ENCODE measurements at places on chromosomes 6 and 20.

- DNase-seq = no peak
These were observed 1.6 kb downstream of the TRDN start for GRCh38 chr6:123635144-123635543.

DNA sequence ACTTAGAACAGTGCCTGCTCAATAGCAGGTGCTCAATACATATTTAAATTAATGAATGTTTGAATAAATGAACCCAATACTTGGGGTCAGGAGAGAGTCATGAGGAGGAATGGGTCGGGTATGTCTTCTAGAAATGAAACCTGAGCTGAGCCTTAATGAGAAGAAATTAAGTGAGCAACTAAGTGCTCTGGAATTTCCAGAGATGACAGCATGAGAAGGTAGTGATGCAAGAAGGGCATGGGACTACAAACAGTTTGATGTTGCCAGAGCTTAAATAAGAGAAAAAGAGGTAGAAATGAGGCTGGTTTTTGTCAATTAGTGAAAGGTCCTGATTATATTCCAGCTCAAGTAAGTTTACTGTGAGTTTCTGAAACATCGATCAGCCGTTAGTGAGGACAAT lies 82.9 kb downstream of the PDE10A start:
- no peak for DNase-seq

DNA sequence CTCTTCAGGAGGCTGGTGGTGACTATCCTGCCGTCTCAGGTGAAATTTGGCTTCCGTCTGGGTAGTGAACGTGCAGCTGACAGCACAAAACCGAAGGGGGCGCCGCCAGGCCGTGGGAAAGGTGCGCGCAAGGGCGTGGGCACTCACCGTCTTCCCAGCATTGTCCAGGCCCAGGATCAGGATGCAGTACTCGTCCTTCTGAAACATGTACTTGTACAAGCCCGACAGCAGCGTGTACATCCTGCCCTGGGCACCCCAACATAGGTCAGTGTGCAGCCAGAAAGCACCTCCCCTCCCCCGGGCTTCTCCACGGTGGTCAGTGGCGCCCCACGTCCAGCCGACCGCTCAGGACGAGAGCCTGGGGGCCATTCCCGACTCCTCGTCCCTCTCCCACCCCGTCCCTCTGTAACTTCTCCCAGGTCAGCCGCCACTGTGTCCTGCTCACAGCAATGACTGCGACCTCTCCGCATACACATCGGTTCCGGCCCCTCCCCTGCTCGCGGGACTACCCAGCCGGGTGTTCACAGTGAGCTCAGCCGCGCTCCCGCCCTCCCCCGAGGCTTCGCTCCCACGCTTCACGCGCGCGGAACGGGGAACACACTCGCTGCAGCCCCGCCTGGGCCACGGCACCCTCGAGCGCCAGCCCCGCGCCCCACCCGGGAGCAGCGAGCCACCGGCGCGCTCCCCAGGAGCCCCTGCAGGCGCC lies 771 bp downstream of the ARFRP1 start:
- DNase-seq = no peak

GRCh38 chr20:18849131-18849530 lies 35.5 kb downstream of the SCP2D1 start:
- DNase-seq = no peak

GRCh38 chr6:157487110-157487773 lies 106.3 kb downstream of the ZDHHC14 start:
- DNase-seq = no peak

DNA sequence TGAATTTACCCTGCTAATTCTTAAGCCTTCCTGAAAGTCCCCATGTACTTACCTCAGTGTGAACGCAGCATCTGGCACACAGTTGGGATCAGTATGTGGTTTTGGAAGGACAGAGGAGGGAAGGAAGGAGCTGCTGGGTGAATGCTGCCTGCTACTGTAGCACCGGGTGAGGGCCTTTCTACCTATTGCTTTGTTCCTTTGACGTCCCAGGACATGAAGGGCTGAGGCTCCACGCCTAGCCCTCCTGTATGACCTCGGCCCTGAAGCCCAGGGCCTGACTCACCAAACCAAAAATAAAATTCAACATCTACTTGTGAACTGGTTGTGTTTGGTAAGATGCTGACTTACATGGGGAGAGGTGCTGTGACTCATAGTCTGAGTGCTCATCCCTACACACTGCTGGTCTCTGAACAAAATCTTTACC lies 51.1 kb downstream of the ARID1B start:
- DNase-seq = no peak

GRCh38 chr6:138336221-138336620 lies 41.5 kb upstream of the SMIM28 start:
- DNase-seq = no peak

GRCh38 chr20:61830241-61830930 lies 235.3 kb downstream of the TAF4 start:
- DNase-seq = no peak

GRCh38 chr20:50242863-50243609 lies 52.4 kb downstream of the CEBPB start:
- no peak for DNase-seq

DNA sequence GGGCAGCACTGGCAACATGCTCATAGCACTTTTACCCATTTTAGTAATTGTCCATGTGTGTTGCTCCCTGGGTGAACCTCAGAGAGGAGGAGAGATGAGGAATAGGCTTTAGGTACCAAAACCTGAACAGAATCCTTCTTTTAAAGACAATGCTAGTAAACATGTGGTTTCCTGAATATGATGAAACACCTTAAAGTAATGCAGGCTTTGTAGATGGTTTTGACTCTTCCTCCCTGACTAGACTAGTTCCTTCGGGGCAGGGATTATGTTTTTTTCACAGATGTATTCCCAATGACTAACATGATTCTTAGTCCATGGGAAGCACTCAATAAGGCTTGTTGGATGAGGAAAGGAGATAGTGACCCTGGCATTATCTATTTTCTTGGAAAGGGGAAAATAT lies 367.6 kb upstream of the JAG1 start:
- DNase-seq = no peak

DNA sequence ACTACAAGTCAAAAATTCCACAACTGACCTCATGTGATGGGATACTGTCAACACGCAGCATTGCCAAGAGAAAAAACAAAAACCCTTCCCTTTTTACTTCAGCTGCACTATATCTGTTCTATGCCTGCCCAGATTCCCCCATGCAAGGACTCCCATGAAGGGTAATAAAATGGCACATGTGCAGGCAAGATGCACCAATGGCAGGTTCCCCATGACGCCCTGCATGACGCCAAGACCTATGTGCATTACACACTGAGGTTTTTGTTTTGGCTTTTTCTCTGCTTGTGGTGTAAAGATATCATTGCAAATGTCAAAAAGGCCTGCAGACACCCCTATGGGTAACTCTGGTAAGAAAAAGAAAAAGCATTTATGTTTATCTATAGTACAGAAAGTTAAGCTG lies 403.4 kb downstream of the HDGFL1 start:
- DNase-seq = no peak

GRCh38 chr6:84847390-84848160 lies 83.2 kb upstream of the TBX18 start:
- DNase-seq = no peak

- DNase-seq = no peak
These were observed 146.1 kb downstream of the TTLL2 start for GRCh38 chr6:167470836-167471547.

DNA sequence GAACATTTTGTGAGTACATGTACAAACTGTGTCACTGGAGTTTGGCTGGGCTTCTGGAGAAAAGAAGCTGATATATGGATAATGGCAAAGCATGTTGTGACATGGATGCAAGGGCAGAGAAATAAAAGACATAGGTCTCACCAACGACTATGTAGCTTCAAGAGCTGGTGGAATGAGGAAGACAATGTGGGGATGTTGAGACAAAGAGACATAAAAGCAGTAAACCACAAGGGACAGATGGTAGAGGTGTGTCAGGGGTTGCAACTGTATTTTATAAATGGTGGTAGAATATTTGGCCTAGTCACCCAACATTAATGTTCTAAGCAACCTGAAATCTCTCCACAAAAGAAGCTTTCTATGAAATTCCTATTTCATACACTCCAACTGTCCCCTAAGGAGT lies 199.0 kb downstream of the KCNQ5 start:
- no peak for DNase-seq

DNA sequence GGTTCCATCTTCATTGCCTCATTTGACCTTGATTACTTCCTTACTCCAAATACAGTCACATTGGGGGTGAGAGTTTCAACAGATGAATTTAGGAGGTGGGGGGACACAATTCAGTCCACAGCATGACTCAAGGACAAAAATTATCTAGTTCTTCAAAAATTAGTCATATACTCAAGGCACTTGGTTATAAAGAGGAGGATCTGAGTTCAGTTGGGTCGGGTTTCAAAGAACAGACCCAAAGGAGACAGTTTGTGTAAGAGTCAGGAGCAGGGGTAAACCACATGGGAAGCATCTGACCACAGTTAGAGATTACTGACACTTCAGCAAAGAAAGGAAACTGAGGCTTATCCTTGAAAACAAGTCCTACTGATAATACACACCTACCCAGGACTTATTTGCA lies 138.0 kb downstream of the TBC1D7 start:
- DNase-seq = no peak

DNA sequence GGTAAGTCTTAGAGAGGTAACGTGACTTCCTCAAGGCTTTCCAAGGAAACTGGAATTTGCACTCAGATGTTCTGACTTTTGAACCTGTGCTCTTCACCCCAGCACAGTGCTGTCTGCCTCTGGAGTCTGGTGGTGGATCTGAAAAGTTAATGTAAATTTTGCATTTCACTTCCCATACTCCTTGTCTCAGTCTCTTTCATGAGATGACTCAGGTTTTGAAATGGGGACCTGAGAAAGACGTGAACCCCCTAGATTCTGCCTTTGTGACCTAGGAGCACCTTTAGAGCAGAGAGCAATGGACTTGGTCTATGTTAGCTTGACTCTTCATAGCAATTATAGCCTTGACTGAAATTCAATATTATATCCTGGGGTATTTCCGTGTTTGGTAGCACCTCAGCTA lies 223.0 kb downstream of the QKI start:
- no peak for DNase-seq

DNA sequence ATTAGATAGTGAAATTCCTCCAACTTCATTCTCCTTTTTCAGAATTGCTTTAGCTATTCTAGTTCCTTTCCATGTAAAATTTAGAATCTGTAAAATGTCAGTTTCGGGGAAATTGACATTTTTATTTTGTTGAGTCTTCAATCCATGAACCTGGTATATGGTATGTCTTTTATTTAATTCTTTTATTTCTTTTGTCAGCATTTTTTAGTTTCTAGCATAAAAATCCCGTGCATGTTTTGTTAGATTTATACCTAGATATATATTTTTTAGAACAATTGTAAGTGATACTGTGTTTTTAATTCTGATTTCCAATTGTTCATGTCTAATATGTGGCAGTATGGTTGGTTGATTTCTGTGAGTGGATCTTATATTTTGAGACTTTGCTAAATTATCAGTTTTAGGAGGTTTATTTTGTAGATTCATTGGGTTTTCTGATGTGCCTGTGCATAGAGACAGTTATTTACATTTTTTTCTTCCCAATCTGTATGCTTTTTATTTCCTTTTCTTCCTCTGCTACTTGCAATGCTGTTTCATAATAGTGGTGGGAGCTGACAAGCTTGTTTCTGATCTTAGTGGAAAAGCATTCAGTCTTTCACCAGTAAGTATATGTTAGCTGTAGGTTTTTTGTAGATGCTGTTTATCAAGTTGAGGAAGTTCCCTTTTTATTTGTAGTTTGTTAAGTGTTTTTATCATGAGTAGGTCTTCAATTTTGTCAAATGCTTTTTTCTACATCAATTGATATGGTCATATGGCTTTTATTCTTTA lies 13.7 kb downstream of the TAB2 start:
- DNase-seq = no peak

DNA sequence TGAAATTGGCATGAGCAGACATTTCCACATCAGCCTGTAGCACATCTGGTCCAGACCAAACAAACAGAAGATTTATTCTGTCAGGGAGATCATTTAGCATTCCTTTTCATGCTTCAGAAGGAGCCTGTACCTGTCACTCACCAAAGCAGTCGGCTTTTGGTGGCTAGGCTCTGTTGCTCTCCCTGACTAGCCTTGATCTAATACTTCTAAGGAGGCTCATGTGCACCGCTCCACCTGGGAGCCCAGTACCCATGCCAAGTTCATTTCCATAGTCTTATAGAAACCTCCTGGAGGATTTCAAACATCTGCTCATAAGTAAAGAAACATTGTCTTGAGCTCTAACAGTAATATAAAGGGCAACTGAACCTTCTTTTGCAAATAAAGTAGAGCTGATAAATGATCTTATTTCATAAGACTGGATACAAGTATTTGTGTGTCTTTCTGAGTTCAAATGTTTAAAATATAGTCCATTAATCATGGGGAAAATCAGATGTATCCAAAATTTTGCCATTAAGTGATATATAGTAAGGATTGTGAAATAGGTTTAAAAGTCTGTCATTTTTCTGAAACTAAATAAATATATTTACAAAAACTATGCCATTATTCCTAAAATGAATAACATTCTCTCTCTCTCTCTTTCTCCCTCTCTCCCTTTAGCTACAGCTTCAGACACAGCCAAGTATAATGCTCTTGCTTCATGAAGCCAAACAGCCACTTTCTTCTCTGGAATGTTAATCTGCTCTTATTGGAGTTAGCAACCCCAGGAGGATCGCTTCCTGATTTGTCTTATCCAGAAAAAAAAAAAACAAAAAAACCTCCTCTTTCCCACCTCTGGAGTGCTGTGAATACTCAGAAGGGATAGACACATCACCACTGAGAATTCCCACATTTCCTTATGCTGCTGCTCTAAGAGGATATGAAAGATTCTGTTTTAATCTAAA lies 192.7 kb upstream of the TFAP2D start:
- DNase-seq = no peak

DNA sequence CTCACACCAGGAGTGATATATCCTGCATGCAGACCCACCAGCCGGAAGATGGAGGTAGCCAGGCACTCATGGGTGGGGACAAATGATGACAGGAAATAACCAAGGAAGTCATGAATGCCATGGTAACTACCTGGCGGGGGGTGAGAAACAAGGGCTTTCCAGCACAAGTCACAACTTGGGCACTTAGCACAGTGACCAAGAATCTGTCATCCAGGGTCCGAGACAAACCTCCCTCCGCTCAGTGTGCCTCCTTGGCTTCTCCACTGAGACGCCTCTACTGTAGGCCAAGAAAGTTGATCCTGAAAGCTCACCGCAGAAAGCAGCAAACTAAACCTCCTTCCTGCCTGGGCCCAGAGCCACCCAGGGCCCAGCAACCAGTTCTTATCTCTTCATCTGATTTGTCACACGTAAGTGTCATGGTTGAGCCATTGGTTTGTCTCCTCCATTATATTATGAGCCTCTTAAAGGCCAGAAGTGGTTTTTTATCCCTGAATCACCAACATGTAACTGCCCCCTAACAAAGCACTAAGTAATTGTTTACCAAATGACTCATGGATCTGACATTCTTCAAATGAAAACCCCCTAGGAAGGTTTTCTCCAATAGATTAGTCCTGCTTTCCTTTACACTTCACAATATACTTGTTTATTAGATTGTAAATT lies 84.3 kb upstream of the TAB2 start:
- no peak for DNase-seq

Measured in GOT3 (cell line).